Ureter (tissue), 1 donor: ENCODE measurements at places on chromosomes 16 and 17. TPM values are rescaled to one million over a fixed set of nuclear protein-coding genes. Genes with fewer than 3 reads are reported as not detected.

- no peak for DNase-seq
These were observed 371.6 kb upstream of the MAF start for GRCh38 chr16:79972053-79972704.

- DNase-seq, result no peak
These were observed 96.1 kb downstream of the C17orf67 start for GRCh38 chr17:56737421-56738161.

- no peak for DNase-seq
These were observed 430.8 kb downstream of the WWOX start for GRCh38 chr16:78530283-78530682.

GRCh38 chr17:82302991-82303943, 14.1 kb downstream of the CD7 start:
- no peak for DNase-seq

DNA sequence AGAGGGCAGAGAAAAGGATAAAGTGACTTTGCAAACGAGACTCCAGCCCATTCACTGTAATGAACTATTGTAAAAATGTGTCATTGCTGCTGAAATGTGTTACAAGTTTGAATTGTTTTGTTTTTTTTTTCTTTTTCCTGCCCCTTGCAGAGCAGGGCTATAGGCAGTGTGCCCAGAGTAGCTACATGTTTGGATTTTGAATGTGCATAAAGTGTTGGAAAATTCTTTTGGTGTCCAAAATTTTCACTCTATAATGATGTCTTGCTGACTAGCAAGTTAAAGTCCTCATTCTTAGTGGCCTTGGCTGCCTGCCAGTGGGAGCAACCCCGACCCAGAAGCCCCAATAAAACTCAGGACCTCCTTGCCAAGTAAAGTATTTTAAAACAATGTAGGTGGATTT, 66.5 kb downstream of the IGF2BP1 start:
- DNase-seq, result no peak

DNA sequence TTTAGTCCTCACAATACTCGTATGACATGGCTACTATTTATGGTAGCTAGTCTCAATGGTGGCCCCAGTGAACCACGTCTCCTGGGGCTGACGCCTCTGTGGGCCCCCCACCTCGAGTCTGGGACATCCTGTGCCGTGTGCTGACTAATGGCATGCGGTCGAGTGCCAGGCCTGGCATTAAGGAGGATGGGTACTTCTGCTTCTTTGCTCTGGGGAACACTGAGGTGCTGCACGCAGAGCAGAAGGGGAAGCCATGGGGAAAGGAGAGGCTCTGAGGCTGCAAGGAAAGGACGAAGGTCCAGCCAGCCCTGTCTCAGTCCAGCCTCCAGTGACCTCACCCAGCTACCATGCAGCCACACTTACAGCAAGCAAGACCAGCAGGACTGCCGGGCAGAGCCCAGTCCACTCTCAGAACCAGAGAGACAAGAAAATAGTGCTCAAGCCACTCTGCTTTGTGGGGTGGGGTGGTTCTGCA, 5.7 kb upstream of the MPRIP start:
- DNase-seq, result no peak

The MRPL58 gene
- 32.1 TPM for total RNA-seq

- peak; percentile 53 for DNase-seq
These were observed 545 bp downstream of the ARHGAP17 start for GRCh38 chr16:25014500-25015147.

DNA sequence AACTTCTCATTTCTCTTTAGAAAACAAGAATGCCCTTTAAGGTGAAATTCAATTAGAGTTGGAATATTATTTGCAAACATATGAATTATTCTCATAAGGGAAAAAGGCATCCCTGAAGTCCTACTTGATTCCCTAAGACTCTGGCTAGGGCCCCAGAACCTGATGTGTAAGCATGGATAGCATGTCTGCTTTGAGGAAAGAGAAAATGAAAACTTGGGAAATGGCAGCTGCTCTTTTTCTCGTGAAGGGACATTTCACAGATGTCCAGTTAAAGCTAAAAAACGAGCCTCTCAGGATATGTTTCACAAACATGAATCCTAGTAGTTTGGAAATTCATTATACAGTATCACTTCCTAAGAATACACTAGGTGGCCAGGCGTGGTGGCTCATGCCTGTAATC, 112.3 kb upstream of the CLEC3A start:
- DNase-seq, result no peak

GRCh38 chr16:88534638-88535190, 35.5 kb upstream of the ZC3H18 start:
- no peak for DNase-seq

- no peak for DNase-seq
These were observed 458.9 kb downstream of the CDH13 start for GRCh38 chr16:83085660-83086059.

- peak; percentile 76 for DNase-seq
These were observed 15.3 kb downstream of the TMEM204 start for GRCh38 chr16:1548727-1549126.

The HSD17B1 gene
- 3.6 TPM for total RNA-seq

The ZG16 gene
- total RNA-seq, result not detected

DNA sequence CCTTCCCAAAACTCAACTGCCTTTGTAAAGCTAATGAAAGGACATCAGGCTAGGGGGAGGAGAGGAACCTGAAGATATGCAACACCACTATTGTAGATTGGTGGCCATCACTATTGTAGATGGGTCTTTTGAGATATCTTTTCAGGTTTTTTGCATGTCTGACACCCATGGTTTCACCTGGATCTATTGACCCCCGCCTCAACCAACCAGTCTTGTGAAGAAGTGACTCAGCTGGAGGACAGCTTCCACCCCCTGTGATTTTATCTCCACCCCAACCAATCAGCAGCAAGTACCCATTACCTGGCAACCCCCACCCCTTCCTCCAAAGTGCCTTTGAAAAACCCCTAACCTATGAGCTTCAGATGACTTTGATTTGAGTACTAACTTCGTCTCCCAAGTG, 382.6 kb upstream of the GOT2 start:
- DNase-seq, result no peak

GRCh38 chr16:51508490-51509212, 357.6 kb upstream of the SALL1 start:
- no peak for DNase-seq

The UBALD2 gene
- 89.1 TPM for total RNA-seq

The PRR29 gene
- total RNA-seq, result 3.5 TPM

The GDPD3 gene
- 53.1 TPM for total RNA-seq

GRCh38 chr17:77377710-77378235, 237.0 kb downstream of the SEC14L1 start:
- no peak for DNase-seq

The SLC22A31 gene
- 2.5 TPM for total RNA-seq

DNA sequence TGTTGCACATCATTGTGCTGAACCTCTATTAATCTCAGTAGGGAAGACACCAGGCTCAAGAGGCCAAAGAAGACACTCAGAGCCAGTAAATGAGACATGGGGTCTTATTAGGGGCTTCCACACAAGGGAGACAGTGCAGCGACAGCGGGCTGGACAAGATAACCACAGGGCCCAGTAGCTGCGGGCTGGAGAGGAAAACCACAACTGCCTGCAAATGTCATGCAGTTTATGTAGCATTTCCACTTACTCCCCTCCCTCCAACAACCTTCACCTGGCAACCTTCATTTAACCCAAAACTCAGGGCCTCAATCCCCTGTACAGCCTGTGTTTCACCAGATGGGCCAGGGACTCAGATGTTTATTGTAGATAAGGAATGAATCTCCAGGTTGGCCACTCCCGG, 185.6 kb downstream of the UTP18 start:
- DNase-seq, result no peak

The GAS2L2 gene
- not detected for total RNA-seq

The GRAP gene
- total RNA-seq, result 3.6 TPM

The ABCC6 gene
- total RNA-seq, result 0.29 TPM

DNA sequence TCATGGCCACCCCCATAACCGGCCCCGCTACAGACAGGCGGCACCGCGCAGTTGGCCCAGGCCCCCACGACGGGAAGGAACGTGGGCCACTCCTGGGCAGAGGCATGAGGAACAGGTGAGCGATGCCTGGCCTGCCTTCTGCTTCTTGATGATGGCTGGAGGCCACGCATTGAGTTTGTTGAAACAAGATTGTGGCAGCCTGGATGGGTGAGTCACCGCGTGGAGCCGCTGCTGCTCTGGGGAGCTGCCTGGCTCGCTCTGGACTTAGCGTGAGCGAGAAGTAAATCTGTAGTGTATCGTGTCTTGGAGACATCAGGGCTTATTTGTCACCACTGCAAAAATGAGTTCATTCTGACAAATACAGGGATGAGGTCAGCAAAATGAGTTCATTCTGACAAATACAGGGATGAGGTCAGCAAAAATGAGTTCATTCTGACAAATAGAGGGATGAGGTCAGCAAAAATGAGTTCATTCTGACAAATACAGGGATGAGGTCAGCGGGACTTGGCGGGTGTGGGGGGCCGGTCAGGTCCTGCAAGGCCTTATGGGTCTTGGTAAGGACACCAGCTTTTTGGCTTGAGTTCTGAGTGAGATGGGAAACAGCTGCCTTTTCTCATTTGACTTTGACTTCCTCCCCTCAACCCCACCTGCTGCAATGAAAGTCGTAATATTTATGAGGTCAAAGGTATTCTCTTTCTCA, 93.0 kb downstream of the SEC14L1 start:
- DNase-seq, result no peak

- DNase-seq, result no peak
These were observed 45.6 kb downstream of the CYB5B start for GRCh38 chr16:69469807-69470561.
